ENCODE measurements at places on chromosomes 12 and 14.

GRCh38 chr14:33796356-33796755 lies 154.5 kb downstream of the EGLN3 start:
- no peak for DNase-seq

DNA sequence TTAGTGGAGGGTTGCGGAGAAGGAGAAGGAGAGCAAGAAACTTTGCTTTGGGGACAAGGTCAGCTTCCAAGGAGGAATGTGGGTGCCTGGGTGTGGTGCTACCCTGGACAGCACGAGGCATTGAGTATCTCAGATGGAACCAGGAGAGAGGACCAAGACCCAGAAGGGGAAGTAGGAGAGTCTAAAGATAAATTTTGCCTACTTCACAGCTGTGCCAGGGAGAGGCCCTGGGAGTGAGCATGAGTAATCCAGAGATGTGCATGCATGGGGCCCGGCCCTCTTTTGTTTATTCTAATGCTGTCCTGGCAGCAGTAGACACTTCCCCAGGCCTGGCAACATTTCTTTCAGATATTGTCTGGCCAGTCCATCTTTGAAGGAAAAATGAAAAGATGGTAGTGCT lies 49.5 kb upstream of the GNPNAT1 start:
- no peak for DNase-seq

GRCh38 chr14:100307766-100308426 lies 1.7 kb upstream of the SLC25A29 start:
- DNase-seq, result no peak

DNA sequence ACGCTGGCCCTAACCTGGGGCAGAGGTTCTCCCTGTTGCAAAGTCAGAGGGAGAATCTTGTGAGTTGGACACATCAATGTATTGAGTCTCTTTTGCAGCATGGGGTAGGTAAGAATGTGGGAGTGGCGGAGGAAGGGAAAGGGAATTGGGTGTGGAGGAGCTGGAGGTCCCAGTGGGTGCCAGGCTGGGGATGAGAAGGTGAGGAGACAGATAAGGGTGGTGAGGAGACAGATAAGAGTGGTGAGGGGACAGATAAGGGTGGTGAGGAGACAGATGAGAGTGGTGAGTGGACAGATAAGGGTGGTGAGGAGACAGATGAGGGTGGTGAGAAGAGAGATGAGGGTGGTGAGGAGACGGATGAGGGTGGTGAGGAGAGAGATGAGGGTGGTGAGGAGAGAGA lies 72.9 kb upstream of the SFSWAP start:
- DNase-seq, result no peak

- no peak for DNase-seq
Observed at GRCh38 chr14:85056267-85056666, 473.7 kb upstream of the FLRT2 start.

DNA sequence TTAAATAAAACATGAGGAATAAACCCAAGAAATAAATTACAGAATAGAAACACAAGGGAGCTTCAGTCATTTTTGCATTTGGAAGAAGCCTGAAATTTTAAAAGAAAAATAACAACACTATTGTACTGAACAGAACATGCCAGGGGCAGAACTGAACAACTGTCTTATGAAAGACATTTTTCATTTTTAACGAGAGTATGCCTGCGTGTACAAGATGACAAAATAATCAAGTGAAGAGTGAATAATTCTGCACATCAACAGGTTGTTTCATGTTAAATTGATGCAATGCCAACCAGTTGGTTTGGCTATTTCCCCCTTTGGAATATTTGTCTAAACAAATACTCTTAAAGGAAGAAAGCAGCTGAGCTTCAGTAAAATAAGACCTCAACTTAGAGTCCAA lies 103.3 kb upstream of the BTG1 start:
- no peak for DNase-seq

DNA sequence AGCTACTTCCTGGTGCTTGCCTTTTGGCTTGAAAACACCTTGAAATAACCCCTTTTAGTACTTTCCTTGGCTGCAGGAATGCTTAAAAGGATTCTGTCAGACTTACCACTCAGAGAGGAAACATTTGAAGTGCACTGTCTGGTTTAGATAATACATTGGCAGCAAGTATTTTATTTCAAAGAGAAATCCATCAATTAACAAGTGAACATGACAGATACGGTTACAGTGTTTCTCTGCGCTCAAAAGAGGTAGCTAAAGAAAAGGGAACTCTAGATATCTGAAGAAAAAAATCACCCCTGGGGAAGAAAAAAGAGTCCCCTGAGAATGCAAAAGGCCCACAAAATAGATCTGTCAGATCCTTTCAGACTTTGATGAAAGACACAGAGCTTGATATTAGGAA lies 421.9 kb downstream of the LRFN5 start:
- DNase-seq, result no peak

DNA sequence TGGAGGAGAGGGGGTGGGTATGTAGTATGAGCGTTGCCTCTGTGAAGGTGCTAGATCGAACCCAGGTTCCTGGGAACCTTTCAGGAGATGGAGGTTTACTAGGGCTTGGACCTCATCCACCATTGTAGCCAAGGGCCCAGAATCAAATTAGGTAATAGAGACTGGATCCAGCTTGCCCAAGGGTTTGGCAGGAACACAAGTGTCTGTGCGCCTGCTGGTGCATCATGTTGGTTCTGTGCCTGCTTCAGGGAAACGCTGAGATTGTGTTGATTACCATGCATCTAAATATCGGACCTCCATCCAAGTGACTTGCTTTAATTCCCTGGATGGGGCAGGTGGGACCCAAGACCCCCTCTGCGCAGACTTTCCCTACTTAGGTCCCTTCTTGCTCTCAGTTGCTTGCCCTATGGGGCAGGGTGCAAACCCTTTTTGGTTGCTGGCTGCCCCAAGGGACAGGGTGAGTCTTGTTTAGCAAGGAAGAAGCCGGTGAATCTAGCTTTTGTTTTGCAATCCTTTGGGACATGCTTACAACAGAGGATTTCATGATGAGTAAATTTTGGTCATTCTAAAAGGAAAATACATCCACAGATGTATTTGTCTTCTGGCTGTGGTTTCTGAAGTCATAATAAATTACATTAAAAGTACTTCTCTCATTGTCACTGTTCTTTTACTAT lies 189.8 kb upstream of the PRICKLE1 start:
- no peak for DNase-seq

GRCh38 chr12:104275689-104276088 lies 27.9 kb upstream of the EID3 start:
- no peak for DNase-seq

GRCh38 chr14:69699748-69700303 lies 67.1 kb upstream of the SRSF5 start:
- DNase-seq, result no peak

GRCh38 chr12:88870000-88870737 lies 289.9 kb upstream of the KITLG start:
- DNase-seq, result no peak

- DNase-seq, result no peak
Observed at GRCh38 chr12:53956251-53956887, 1.7 kb downstream of the HOXC12 start.

- no peak for DNase-seq
Observed at GRCh38 chr12:62512901-62513300, 46.3 kb downstream of the MON2 start.

- DNase-seq, result no peak
Observed at GRCh38 chr14:37855871-37856270, 260.4 kb downstream of the TTC6 start.

Data from activated CD4-positive, alpha-beta T cell treated with anti-CD3 and anti-CD28 coated beads for 1 hour (primary cell).